ENCODE measurements at places on chromosomes 2 and 18.

DNA sequence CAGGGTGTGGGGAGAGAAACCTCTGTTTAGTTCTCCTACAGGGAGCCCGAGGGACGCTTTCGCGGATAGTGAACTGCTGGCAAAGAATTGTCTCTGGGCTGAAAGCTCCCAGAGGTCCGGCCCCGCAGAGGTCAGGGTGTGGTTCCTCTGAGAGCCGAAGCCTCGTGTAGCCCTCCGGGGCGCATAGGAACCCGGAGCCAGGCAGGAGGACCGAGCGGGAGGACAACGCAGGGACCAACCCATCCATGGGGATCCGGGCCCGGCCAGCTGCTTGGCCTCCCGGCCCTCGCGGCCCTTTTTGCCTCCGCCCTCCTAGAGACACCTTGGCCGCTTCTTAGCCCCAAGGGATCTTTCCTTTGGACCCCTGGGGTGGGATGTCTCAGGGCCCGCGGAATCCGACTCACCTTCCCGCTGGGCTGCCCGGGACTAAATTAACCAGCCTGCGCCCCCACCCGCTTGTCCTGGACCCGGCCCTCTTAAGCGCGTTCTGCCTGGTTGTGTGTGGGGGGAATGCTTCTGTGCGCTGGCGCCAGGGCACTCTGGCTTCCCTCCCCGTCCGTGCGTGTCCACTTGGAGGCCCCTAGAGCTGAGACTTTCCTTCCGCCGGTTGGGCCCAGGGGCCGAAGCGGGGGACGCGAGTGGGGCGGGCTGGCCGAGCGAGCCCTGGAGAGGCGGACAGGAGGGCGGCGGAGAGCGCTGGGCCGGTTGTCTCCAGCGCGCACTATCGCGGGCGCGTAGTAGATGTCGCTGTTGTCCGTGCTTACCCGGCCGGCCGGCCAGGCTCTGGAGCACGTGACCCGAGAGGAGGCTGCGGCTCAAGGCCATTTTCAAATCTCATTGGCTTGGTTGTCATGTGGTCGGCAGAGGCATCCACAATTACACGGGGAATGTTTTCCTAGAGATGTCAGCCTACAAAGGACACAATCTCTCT is at the start of gene HOXD10:
TSS of gene HOXD10 (plus strand) at position 896 of the 931 bp plus-strand sequence. CDS start 56 bp downstream, outside the sequence.
- DNase-seq, result no peak

DNA sequence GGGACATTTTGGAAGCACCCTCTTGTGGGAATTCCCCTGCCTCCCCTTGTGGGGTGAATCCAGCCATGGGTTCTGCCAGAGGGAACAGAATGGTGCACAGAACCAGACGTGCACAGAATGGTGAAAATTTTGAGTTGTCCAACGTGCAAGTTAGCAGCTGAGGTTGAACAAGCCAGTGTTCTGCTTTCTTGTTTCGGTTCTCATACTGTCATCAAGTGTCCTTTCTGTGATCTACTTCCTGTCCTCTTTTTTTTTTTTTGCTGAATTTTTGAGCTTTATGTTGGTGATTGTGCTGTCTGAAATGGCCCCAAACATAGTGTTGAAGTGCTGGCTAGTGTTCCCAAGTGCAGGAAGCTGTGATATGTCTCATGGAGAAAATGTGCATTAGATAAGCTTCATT is 21.5 kb upstream of the REEP1 start:
- DNase-seq, result no peak

DNA sequence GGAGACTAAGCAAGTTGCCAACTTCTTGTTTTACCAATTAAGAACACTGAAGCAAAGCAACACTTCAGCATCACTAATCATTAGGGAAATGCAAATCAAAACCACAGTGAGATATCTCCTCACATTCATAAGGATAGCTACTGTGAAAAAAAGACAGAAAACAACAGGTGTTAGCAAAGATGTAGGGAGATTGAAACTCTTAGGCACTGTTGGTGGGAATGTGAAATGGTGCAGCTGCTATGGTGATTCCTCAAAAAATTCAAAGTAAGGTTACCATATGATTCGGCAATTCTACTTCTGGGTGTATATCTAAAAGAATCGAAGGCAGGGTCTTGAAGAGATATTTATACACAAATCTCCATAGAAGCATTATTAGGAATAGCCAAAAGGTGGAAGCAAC is 8.6 kb upstream of the PRKD3 start:
- DNase-seq, result no peak

- no peak for DNase-seq
Measured at GRCh38 chr2:106159866-106160785, 34.0 kb downstream of the UXS1 start.

DNA sequence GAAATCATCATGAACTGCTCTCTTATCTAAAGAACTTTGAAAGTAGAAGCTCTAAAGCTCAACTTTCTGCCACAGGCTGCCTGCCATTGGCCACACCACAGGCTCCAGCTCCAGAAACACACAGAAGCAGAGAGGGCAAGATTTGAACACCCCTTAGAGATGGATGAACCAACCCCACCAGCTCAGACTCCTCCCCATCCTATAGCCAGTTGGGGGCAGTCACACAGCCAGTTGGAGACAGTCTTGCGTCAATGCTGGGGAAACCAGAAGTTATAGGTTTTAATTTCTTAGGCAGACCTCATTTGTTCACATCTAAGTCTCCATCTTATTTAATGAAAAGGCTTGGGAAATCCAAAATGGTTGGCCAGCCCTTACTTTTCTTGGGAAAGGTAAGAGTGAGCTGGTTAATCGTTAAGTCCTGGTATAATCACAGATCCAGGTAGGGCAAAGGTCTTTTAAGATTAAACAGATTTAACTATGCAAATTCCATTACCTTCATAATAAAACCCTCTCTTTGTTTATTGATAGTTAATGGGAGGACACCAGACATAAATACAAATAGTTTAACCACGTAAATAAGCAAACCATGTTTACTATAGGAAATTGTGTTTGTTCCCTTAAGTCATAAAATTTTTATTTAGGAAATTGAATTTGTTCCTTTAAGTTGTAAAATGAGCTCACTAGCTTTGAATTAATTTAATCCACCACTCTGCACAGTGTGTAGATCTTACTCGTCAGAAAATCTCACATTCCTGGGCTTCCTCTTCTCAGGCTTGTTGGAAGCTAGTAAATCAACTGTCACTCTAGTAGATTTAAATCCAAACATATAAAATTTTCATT is 28.0 kb downstream of the MRO start:
- no peak for DNase-seq

- DNase-seq, result no peak
Measured at GRCh38 chr2:43874776-43875451, 36.1 kb downstream of the ABCG8 start.

GRCh38 chr2:54206596-54206995 is 49.4 kb downstream of the TSPYL6 start:
- DNase-seq, result no peak

DNA sequence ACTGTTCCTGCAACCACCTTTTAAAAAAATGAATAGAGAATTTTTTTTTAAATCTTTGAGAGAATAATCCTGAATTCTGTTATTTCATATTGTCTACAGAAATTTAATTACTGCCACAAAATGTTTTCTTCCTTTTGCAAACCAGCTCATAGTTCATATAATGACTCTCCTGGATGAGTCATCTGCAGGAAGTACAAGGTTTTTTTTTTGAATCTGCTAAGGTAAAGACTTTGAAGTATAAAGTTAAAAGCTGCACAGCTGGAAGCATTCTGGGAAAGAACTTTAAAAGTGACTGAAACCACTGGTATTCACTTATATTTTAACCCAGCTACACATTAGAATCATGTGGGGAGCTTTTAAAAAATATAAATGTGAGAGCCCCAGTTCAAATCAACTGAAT is 25.4 kb downstream of the SESTD1 start:
- no peak for DNase-seq
